ENCODE measurements at places on chromosomes 2 and 18.

- DNase-seq = no peak
Observed at GRCh38 chr18:49398331-49398730, 62.1 kb downstream of the DYM start.

DNA sequence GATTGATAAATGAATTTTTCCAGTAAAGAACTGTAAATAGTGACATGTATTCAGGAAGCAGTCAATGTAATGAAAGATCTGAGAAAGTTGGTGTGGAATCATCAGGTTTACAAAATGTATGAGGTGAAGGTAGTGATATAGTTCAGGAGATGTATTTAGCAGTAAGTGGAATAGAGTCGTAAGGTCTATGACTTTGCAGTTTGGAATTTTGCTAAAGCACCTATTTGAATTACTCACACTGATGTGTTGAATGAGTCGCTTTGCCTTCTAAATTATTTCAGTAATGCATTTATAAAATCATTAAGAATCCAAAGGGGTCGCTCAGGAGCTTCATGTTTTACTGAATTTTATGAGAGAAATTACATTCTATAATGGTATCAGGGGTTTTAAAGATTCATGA is 713.7 kb downstream of the DSC3 start:
- DNase-seq = no peak

DNA sequence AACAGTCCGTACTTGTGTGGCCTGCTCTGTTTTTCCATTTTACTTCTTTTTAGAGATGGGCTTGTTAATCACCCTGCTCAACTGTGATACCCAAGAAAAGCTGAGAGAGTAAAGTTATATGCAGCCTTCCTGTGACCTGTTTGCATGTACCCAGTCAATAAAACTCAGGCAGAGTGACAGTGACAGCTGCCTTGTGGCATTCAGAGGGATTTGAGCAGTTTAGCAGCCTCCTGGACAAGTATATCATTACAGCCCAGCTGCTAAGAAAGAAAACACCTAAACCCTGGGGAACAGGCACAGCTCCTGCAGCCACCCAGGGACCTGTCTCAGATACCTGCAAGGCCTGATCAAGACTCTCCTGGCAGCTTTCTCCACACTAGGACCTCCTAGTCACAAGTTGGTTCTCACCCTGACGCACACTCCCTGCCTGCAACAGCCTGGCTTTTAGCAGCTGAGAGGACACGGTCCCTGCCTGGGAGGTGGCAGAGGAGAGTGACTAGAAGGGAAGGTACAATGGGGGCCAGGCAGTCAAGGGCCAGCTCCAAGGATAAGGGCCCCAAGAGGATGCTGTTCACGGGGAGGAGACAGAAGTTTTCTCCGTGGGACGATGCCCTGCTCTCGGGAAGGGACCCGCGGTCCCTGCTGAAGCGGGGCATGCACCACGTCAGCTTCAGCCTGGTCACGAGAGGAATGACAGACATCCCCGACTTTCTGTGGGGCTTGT is at the start of gene LRRC30:
Gene LRRC30 (plus strand): TSS at position 464 of the 724 bp plus-strand sequence. CDS start 50 bp downstream, at position 514.
- no peak for DNase-seq

- no peak for DNase-seq
Observed at GRCh38 chr18:13463526-13464210, 245.1 kb downstream of the LDLRAD4 start.

DNA sequence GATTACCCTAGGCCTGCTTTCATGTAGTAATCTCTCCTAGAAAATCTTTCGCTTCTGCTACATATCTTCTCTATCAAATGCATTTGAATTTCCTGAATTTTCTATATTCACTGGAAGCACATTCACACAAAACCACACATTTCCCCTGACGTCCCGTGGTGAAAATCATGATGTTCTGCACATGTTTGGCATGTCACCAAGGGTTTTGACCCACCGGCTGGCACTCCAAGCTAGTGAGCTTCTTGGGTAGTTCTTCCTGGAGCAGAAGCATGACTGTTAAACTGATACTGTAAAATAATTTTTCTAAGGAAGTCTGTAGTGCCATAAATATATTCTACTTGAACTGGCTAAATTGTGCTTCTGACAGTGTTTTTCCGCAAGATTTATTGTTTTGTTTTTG is 510.1 kb upstream of the SLC8A1 start:
- DNase-seq = no peak

- DNase-seq = no peak
Observed at GRCh38 chr2:211976076-211976475, 562.5 kb downstream of the ERBB4 start.

- DNase-seq = no peak
Observed at GRCh38 chr18:37483221-37483971, 82.2 kb downstream of the CELF4 start.

GRCh38 chr2:207449642-207450165 is 80.1 kb upstream of the CREB1 start:
- DNase-seq = no peak

GRCh38 chr2:158993030-158993429 is 24.6 kb downstream of the TANC1 start:
- no peak for DNase-seq

DNA sequence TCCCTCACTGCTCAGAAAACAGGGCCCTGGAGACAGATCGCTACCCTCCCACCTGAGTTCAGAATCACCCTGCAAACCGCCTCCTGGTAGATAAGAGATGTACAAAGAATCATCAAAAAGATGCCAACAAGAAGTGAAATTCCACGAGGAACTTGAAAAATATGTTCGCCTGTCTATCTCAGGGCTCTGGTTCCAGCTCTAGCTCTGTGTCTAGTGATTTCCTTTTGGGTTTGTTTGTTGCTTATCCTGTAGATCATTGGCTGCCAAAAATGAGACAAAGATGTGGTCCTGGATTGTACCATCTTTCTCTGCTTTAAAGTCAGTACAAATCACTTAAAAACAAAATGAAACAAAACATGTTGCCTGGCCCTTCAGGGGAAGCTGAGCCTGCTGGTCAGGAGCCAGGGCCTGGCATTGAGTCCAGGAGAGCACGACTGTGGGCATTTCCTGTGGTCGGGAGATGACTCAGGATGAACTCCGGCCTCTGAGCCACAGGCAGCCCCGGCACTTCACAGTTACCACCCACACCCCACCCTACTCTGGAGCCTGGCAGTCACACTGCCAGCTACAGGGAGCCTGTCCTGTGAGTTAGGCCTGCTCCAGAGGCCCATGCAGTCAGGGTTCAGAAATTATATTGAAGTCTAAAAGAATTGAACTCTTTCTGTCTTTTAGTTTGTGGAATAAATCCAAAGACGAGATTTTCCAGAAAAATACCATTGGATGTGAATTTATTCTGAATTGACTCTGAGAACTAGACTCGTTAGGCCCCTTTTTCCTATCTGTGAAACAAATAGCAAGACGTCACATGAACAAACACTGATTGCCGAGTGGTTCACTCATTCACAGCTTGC is 8.0 kb upstream of the ITGB6 start:
- DNase-seq = no peak

GRCh38 chr2:31197166-31197565 is 20.1 kb downstream of the CAPN14 start:
- no peak for DNase-seq

DNA sequence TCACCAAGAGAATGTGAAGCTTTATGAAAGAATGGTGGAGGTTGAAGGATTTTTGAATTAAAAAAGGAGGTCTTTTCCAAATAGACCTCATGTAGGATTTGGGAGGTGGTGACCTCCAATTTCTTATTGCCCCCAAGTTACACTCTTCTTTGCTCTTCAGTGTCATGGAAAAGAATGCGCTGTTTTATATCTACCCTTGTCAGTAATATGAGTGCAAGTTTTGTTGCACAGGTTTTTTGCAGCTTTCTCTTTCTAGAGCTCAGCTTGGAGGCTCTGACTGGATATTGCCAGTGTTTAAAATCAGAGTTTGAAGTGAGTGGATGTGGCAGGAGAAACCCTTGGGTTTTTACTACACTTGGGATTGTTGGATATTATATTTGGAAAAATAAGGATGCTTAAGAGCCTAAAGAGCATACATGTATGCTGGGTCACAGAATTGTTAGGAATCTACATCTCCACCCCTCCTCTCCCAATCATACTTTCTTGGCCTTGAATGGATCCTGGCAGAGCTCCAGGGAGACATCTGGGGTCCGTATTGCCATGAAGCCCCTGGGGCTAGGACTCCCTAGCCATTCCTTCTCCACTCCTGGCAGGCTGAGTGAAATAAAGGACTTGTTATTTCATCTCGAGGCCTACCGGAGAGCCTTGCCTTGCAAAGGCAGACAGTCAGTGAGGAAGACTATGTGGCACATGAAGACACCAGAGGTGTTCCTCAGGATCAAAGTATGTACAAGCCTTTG is 43.8 kb downstream of the APOB start:
- DNase-seq = no peak

- DNase-seq = no peak
Observed at GRCh38 chr2:62270728-62271127, 74.8 kb downstream of the B3GNT2 start.

- no peak for DNase-seq
Observed at GRCh38 chr18:9736286-9736835, 28.3 kb downstream of the RAB31 start.

GRCh38 chr2:133655610-133656009 is 87.3 kb upstream of the NCKAP5 start:
- DNase-seq = no peak

- no peak for DNase-seq
Observed at GRCh38 chr2:69177063-69177771, 164.2 kb downstream of the ANTXR1 start.

DNA sequence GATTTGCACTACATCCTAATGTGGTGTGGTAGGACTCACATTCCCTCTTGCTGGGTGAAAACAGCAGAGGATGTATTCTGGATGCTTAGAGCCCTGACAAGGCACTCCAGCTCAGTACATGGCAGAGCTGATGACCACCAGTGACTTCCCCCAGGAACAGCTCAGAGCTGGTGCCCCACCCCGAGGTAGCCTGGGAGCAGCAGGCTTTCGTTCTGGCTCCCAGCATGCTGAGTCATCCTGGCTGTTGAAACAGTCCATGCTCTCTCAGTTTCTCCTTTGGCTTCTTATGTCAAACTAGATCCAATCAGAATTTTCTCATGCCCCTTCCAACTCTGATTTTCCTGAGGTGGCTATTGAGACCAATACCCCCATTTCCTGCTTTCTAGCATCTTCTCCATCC is 438.2 kb downstream of the NBAS start:
- no peak for DNase-seq

DNA sequence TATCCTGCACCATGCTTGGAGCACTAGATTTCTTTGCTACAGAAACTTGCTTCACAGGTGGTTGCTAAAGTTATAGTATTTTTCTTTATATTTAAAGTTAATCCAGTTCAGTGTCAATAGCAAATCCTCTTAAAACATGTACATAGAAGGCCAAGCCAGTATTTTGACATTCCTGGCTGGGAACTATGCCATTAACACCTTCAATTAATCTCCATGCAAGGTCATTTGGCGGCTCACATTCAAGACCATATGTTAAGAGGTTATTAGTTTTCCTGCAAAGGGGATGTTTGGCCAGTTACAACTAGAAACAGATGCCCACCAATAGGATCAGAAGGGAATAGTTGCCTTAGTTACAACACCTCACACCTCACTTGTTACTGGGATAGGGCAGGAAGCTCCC is 261.3 kb upstream of the MEIS1 start:
- DNase-seq = no peak
